ENCODE measurements at places on chromosomes 7 and 10.
A peak's percentile ranks its signal among the peaks of the same experiment; 100 is the strongest.

GRCh38 chr7:92904244-92905131 lies 68.1 kb upstream of the CDK6 start:
- peak; percentile 80 for DNase-seq

DNA sequence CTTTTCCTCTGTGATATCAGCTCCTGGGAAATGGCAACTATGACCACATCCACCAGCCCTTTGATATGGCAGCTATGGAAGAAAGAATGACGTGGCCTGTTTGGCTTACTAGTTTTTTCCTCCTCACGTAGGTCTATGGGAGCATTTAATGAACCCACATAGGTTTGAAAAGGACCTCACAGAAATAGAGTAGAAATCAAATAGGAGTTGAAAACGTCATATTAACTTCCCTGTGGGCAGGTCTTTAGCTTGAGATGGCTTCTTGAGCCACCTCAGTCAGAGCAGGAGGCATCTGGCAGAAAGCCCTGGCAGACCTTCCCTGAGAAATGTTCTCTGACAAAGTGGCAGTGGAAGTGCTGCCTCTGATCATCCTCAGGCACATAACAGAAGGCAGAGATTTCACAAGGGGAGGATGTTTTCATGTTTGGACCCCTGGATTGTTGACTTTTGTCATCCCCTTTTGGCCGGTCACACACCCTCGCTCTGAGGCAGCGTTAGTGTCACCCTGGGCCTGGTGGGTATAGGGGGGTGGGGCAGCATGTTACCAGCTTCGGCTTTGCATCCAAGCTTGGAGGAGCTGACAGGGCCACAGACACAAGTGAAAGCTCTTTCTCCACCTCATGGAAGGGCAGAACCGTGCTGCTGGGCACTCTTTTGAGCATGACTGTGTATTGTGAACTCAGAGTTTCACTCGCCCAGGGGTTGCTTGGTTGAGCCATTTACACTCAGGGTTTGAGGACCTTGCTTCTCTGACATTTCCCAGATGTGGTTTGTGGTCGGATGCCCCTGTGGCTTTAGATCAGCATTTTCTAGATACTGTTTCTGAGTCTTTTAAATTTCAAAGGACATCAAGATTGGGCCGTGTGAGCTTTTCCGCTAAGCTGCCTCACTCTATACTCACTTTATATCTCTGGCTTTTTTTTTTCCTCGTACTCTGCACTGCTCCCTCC lies 184.2 kb downstream of the STK31 start:
- peak; percentile 3 for DNase-seq

DNA sequence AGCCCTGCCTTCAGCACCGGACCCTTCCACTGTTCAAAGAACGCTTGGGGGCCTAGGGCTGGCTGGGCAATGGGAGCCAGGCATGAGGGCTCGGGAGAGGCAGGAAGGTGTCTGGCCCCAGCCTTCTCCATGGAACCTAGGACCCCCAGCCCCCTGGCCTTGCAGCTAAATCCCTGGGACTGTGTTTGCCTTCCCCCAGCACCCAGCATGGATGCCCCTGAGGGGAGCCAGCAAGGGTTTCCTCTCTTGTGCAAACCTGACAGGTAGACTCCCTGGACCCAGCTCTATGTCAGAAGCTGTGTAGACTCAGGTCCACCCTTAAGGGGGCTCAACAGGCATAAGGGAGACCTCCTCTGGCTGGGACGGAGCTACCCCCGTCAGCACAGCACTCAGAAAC lies 288.0 kb downstream of the GRID1 start:
- DNase-seq: no peak

GRCh38 chr10:79316671-79317431 lies 30.4 kb upstream of the PPIF start:
- peak; percentile 18 for DNase-seq

GRCh38 chr10:114195079-114195478 lies 15.9 kb downstream of the TDRD1 start:
- DNase-seq: no peak

GRCh38 chr10:26090026-26090425 lies 126.5 kb upstream of the GAD2 start:
- DNase-seq: no peak

- DNase-seq: no peak
Observed at GRCh38 chr10:78817361-78817760, 251.4 kb upstream of the ZMIZ1 start.

GRCh38 chr7:132349075-132349474 lies 227.2 kb downstream of the PLXNA4 start:
- no peak for DNase-seq

GRCh38 chr10:110077436-110078130 lies 69.8 kb downstream of the ADD3 start:
- DNase-seq: no peak

GRCh38 chr7:43847496-43847895 lies 21.8 kb downstream of the MRPS24 start:
- no peak for DNase-seq

DNA sequence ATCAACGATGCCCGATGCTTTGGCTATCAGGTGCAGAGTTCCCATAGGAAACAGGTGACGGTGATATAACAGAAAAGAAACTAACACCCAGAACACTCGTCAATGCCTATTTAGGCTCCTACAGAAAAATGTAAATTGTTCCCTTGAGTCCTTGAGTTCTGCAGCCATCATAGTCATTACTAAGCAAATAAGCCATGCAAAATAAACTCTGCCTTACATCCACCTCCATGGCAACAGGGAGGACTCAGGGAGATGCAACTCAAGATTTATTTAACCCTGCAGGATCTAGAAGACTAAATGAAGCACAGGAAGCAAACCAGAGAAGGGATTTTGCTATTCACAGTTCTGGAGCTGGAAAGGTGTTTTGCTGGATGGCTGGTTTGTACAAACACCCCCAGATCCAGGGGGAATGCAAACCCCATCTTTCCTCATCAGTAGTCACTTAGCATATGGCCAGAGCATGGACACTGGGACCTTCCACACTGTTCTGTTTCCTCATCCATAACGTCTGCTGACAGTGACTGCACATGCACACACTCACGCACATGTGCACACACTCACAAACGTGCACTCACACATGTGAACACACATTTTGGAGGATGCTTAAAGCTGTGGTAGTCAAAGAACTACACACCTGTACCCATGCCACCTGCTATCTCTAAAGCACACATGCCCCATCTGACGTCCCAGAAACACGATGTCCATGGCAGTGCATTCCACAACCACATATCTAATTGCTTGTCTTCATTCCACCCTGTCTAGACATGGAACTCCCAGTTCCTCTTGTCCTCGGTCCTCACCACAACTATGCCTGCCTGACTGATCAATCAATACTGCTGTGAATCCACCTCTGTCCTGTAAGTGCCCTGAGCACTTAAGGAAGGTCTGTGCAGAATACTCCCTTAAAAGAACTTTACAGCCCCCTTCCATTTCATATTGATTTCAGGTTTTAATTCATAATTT lies 178.2 kb downstream of the COBL start:
- DNase-seq: no peak

DNA sequence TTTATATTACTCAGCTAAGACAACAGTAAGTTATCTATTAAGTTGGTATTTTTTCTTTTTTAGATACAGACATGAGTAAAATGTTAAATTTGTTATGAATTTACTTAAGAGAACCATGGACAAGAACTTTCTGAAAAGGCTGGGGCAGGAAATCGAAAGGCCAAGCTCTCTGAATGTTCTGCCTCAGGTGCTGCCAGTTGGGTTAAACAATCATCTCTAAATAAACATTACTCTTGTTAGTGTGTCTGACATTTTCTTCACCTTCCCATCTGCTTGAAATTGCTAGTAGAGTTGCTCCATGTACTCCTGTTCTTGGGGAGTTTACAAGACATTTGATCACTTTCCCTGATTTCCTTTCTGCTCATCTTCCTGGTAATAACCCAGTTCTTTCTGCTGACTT lies 87.5 kb downstream of the ANKRD7 start:
- no peak for DNase-seq

- no peak for DNase-seq
Observed at GRCh38 chr10:13500201-13500600, 28.6 kb downstream of the BEND7 start.

- no peak for DNase-seq
Observed at GRCh38 chr7:7428806-7429205, 106.9 kb downstream of the COL28A1 start.

- DNase-seq: no peak
Observed at GRCh38 chr10:124132876-124133275, 39.5 kb upstream of the CHST15 start.

GRCh38 chr10:87973635-87974034 lies 110.2 kb downstream of the PTEN start:
- DNase-seq: no peak

DNA sequence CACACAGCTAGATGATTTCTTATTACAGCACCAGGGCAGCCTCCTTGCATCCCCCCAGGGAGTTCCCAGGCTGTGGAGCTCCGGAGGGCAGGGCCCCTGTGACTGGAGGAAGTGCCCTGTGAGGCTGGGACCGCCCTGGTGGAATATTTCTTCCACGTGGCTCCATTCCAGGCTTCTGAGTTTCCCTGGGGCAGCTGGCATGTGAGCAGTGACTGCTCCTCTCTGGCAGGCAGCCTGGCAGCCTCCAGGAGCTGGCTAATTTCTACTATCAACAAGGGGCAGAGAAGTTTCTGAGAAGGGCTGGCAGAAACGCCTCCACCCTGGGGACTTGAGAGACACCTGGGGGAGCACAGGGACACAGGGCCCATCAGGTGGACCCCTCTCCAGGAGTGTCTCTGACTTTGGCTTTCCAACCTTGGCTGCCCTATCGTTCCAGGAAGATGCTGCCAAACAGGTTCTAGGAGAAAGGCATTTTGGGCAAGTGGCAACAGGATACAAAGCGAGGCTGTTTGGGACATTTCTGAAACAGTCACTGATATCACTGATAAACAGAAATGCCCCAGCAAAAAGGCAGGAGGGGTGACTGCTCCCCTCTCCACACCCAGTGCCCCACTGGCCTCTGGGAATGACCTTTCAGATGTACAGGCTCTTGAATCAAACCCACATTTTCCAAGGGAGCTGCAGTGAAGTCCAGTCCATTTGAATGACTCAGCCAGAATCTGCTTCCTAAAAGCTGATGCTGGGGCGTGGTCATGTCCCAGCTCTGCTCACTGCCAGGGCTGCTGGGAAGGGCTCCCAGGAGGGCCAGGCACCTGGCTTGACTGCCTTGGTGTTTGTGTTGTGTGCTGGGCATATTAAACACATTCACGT lies 16.1 kb downstream of the MYOF start:
- DNase-seq: no peak

DNA sequence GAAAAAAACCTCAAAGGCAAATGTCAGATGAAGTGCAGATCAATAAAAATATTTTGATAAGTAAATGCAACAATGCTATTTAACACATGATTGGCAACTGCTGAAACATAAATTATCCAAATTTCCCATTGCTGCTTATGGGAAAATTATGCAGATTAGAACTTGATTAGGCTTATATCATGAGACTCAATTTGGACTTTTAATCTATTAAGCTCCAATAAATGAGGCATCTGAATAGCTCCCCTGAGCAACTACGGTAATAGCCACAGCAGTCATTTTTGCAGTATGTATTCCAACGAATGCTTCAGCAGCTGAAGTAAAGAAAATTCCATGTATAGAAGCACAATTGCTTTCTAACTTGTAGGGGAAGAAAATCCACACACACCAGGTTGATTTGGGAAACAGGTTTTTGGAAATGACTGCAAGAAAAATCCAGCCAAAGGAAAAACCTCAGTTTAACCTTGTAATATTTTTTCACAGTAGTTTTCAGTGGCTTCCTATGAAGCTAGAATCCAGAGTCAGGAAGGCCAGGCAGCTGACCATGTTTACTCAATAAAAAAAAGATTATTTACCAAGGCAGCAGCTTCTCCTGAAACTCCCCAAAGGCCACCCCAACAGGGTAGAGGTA lies 716.1 kb downstream of the KCNMA1 start:
- no peak for DNase-seq

- no peak for DNase-seq
Observed at GRCh38 chr10:77649333-77650331, 12.0 kb upstream of the KCNMA1 start.

GRCh38 chr7:100489121-100489520 lies 5.4 kb downstream of the NYAP1 start:
- DNase-seq: no peak

GRCh38 chr10:104492329-104492940 lies 138.8 kb downstream of the CFAP58 start:
- no peak for DNase-seq

GRCh38 chr10:61754587-61755550 lies 92.1 kb downstream of the CABCOCO1 start:
- DNase-seq: no peak

- no peak for DNase-seq
Observed at GRCh38 chr7:16668049-16668858, 22.3 kb downstream of the BZW2 start.
